Left cardiac atrium (tissue), 4 donors: ENCODE measurements at places on chromosomes 11 and 22.
A peak's percentile ranks its signal among the peaks of the same experiment; 100 is the strongest.

DNA sequence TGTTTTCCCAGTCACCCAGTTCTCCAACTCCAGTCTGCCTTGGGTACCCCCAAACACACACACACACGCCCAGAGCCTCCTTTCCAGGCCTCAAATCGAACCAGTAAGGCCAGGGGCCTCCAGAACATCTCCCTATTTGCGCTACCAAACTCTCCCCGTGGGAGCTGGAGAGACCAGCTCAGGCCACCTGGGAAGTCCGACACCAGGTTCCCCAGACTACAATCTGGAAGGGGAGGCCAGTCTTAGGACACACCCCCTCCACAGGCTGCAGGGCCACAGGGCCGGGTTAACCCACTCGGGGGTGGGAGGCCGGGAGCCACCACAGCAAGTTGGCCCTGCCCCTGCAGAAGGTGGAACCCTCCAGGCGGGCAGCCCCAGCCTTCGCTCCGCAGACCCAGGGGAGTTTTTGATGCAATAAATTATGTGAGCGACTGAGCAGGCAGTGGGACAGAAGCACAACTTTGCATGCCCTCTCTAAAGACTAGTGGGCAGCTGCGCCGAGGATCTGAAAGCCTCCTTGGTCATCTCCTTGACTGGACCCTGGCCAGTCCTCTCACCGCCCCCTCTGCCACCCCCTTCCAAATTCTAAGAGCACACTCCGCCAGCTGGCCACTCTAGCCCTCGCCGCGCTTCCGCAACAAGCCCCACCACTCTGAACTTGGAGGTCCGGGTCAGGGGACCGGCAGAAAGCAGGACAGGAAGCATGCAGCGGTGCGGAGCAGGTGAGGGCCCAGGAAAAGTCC is 2.8 kb downstream of the IGF2 start:
- no peak for DNase-seq

DNA sequence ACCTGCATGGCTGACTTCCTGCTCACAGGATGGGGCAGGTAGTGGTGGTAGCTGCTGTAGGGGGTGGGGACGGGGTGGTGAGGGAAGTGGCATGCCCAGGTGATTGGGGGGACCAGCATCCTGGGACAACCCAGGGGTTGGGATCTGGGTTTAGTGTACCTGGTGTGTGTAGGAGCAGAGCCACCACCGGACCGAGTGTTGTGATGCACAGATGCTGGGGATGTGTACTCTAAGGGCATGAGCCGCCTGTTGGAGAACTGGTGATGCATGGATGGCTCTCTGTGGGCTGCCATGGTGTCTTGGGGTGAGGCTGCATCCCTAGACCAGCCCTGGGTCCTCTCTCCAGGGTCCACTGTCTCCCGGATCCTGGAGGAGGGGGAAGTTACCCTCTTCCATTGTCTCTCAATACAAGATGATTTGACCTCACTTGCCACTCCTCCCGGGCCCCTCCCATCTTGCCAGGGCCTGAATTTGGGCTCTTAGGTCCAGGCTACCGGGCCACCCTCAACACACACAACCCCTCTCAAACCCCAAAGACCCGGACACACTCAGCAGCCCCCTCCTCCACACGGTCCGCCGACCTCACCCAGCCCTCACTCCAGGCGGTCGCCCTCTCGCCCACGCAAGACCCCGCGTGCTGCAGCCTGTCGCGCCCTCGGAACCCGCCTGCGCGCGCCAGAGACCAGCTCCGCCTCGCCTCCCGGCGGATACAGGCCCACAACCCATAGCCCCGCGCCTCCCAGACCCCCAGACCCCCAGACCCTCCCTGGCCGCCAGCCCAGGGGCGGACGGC is 619 bp downstream of the LRRC75B start:
- DNase-seq, result peak; percentile 46

DNA sequence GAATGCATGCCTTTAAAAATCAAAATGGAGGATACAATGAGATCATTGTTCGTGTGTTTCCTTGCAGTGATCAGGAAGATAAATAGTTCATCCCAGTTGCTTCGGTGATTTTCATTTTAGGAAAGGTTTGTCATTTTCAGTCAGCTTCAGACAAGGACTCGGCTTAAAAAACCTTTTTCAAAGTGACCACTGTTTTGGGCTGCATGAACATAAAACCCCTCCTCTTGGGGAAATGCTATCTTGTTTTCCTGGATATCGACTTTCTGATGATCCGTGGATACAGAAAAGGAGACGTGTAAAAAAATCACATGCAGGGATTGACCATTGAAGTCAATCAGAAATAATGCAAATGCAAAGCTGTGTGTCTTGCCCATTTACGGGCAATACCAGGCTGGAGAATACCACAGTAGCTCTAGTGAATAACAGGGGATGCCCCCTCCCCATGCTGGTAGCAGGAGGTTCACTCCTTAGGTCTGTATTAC is 146.8 kb downstream of the MAML2 start:
- DNase-seq, result no peak

- DNase-seq, result no peak
These were observed 4.5 kb downstream of the NCF4 start for GRCh38 chr22:36865346-36865745.

DNA sequence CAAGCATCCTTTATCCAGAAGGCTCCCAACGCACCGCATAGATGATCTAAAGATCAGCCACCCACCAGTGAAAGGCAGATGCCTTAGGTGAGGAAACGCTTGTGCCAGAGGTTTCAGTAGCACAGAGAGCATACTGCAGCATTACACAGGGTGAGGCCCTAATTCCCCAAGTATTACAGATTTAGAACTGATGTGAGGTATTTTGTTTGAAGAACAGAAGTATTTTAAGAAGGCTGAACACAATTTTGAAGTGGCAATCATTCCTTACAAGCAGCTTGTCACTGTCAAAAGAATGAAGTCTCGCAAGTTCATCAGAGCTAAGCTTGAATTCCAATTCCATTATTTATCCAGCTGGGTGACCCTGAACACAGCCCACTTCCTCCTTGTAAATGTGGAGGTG is 70.0 kb upstream of the FAT3 start:
- no peak for DNase-seq

DNA sequence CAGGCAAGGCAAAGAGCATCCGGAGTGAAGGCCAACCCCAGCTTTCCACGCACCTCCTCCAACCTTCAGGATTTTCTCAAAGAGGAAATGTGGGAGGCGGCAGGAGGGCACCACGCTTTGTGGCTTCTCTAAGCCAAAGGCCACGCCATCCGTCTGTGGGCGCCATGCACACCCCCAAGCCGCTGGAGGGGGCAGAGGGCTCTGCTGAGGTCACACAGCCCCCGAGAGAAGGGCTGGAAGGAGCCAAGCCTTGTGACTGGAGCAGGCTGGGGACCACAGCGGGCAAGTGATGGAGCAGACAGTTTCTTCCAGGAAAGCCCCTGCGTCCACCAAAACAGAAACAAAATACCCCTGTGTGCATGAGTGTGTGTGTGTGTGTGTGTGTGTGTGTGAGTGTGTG is 527.4 kb downstream of the BRD1 start:
- DNase-seq, result no peak

DNA sequence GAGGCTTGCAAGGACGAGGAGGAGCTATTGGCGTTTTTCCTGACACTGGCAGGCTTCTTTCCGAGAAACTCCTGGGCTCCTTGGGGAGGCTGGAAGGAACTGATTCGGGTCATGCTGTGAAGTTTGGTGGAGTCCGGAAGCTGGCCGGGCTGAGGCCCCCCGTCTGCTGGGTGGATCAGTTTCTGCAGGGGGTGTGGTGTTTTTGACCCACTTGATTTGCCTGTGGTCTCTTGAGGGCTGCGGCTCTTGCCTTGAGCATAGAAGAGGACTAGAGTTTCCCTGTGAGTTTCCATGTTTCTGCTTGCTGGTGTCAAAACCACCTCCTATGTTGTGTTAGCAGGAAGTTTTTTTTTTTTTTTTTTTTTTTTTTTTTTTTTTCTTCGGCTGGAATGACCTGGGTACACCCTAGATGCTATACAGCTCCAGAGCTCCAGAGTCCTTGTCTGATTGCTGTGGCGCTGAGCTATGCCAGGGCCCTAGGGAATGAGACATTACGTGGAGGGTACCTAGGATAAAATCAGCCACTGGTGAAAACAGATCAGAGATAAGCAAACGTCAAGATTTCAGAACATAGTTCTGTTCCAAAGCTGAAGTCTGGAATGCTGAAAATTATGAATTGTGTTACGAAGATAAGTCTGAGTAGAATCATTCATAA is 728 bp downstream of the TBC1D22A start:
- no peak for DNase-seq

- DNase-seq, result peak; percentile 21
These were observed 122.5 kb downstream of the KCNQ1OT1 start for GRCh38 chr11:2577031-2577990.

DNA sequence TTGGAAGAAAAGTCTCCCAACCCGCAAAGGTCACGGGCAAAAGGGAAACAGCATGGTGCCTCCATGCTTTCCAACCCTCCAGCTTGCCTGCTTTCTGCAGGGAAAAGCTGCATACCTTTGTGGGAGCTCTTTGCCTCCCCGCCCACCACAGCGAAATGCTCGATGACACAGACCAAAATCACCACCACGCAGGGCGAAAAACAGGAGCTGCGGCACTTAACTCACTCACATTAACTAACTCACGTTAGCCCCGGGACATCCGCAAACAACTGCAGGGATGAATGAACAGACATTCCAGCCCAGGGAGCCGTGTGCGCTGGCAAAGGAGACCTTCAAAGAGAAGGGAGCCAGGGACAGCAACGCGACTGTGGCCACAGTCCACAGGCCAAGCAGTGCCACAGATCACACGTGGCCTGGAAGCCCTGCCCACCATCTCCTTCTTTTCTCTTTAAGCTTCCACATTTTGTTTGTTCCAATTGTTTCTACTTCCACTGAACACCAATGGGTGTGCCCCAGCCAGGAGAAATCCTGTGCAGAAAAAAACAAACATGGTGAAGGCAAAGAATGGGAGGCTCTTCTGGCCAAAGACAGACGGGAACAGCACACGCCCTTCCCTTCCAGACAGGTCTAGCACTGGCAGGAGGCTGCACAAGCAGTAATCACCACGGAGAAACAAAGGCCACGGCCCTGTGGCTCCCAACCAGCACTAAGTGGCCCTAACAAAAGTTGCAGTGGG is 39.3 kb downstream of the DUSP8 start:
- no peak for DNase-seq

DNA sequence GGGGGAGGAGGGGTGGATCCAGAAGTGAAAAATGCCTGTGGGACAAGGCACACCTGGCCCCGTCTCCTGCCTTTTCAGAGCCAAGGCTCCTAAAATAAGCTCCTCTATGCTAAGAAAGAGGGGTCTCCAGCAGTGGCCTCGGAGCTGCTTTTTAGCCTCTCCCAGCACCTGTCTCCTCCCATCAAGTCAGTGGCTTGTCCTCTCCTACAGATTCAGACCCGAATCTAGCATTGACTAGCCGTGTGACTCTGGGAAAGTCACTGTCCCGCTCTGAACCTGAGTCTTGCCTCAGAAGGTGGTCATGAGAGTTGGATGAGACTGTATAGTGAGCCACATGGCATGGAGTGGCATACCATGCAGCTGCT is 90.8 kb upstream of the THY1 start:
- DNase-seq, result no peak

DNA sequence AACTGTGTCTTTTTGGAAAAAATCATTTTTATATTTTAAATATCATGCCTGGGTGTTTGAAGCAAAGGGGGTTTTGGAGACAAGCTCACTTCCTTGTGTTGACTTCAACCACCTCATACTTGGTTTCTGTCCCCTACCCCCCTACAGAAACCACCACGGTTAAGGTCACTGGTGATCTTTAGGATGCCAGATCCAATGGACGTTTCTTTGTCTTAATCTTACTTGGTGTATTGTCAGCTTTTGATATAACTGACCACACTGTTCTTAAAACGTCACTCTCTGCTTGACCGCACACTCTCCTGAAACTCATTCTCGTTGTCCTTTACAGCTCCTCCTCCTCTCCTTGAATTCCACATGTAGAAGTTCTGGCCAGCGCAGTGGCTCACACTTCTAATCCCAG is 34.8 kb upstream of the SWAP70 start:
- DNase-seq, result no peak

- DNase-seq, result no peak
These were observed 40.3 kb upstream of the ATXN10 start for GRCh38 chr22:45631140-45631840.

- DNase-seq, result no peak
These were observed 9.0 kb upstream of the HIKESHI start for GRCh38 chr11:86292912-86293616.

- no peak for DNase-seq
These were observed 92.4 kb downstream of the MICAL2 start for GRCh38 chr11:12202661-12203310.

DNA sequence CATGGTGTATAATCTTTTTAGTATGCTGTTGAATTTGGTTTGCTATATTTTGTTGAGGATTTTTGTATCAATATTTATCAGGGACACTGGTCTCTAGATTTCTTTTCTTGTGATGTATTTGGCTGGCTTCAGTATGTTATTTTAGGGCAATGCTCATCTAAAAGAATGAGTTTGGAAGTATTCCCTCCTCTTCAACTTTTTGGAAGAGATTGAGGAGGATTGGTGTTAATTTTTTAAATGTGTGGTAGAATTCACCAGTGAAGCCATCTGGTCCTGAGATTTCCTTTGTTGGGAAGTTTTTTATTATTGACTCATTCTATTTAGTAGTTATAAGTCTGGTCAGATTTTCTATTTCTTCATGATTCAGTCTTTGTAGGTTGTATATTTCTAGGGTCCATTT is 22.1 kb upstream of the SPATA19 start:
- no peak for DNase-seq

GRCh38 chr11:70567680-70568034 is 169.3 kb downstream of the CTTN start:
- DNase-seq, result no peak

GRCh38 chr22:47552541-47553205 is 790.2 kb downstream of the TBC1D22A start:
- no peak for DNase-seq

DNA sequence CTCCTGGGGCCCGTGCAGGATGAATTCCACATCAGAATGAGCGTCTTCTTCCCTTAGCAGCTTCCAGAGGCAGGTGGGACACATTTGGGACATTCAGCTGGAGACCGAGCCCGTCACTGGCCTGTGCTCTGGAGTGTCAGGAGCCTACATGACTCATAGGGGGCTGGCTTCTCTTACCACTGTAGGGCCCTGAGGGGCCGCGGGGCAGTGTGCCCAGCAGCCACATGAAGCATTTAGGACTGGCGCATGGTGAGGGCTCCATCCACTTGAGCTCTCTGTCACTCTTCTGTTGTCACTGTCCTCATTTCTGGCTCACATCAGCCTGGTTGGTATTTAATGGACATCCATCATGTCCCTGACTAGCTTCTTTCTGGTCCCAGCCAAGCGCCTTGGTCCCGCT is 38.0 kb upstream of the TEF start:
- DNase-seq, result no peak

GRCh38 chr11:71999362-71999761 is 653 bp downstream of the IL18BP start:
- no peak for DNase-seq
